Cortex of kidney (tissue), 1 donor: ENCODE measurements at places on chromosomes 4 and X.

- no peak for DNase-seq
Observed at GRCh38 chr4:121118344-121118743, 45.8 kb downstream of the TNIP3 start.

GRCh38 chr4:108589961-108590360 lies 30.4 kb upstream of the RPL34 start:
- DNase-seq: no peak

DNA sequence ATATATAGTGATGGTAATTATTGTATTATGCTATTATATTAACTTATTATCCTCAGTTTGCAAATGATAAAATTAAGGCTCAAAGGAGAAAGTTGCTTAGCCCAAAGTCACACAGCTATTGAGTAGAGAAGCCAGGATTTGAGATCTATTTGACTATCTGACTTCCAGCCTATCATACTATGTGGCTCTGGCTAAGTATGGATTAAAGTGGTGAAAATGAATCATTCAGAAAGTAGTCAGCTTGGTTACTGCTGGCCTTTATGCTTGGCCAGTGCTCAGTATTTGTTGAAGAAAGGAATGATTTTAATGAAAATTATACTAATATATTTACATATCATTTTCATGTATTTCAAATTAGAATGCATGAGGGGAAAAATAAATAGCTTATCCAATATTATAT lies 219.8 kb downstream of the SHROOM3 start:
- DNase-seq: no peak

DNA sequence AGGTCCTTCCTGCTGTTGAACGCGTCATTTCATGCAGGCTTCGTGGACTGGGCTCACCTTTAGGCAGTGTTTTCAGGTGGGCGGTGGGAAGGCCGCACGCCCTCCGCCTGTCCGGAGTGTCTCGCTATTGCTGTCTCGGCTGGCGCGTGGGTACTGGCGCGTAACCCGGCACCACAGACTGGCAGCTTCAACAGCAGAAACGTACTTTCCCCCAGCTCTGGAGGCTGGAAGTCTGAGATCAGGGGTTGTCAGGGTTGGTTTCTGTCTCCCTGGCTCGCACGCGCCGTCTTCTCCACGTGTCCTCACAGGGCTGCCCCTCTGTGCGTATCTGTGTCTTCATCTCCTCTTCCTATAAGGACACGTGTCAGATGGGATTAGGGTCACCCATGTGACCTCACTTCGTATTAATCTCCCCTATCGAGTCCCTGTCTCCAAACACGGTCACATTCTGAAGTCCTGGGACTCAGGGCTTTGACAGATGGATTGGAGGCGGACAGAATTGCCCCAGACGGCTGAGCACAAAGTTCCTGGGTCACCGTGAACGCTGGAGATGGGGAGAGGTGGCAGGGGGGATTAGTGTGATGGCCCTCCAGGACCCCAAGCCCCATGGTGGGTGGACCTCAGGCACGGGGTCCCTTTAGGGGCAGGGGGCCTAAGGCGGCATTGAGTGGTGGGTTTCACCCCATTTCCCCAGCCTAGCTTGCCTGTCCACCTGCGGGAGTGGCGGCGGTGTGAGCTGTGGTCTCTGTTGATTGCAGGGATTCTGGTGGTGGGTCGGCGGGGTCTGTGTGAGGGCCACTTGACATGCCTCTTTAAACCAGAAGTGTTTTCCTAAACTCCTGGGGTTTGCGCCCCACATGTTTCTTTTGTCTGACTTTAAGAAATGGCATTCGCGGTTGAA lies 83.4 kb upstream of the LRPAP1 start:
- no peak for DNase-seq

DNA sequence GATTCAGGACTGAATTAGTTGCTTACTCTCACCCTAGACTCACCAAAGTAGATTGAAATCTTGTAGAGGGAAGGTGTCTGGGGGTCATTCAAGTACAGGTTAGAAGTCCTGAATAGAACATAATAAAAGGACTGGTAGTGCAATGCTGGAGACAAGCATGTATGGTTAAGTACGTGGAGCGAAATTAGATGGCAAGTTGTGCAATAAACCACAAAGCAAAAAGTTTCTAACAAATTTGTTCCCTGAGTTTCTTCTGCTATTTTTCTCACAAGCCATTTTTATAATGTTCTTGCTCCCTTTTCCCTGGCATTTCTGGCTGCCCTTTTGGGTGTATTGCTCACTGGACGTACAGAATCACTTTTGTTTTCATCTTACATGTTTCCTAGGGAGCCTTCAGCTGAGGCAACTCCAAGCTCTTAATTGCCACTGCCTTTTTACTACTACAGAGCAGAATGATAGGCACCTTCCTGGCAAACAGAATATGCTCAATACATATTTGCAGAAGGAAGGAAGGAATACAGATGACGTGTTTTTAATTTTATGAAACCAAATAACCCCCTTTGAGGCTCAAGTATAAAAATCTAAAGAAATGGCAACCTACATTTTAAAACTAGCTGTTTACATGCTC lies 23.4 kb downstream of the LANCL3 start:
- no peak for DNase-seq

- DNase-seq: no peak
Observed at GRCh38 chr4:87843936-87844335, 11.2 kb downstream of the MEPE start.

- DNase-seq: no peak
Observed at GRCh38 chr4:104020641-104021040, 300.9 kb upstream of the TACR3 start.

DNA sequence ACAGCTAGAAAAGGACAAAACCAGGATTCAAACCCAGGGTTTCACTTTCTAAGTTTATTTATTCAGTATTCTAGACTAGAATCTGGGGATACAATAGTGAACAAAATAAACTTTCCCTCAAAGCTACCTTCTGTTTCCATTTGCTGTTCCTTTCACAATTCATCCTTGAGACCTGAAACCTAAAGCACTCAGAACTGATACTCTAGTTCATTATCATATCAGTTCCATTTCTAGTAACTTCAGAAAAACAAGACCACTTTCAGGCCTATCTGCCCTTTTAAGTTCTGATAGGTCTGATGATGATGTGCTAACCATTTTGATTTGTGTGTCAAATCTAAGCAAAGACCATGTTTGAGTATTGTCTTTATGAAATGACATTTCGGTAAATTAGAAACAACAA lies 7.8 kb upstream of the XK start:
- DNase-seq: no peak

DNA sequence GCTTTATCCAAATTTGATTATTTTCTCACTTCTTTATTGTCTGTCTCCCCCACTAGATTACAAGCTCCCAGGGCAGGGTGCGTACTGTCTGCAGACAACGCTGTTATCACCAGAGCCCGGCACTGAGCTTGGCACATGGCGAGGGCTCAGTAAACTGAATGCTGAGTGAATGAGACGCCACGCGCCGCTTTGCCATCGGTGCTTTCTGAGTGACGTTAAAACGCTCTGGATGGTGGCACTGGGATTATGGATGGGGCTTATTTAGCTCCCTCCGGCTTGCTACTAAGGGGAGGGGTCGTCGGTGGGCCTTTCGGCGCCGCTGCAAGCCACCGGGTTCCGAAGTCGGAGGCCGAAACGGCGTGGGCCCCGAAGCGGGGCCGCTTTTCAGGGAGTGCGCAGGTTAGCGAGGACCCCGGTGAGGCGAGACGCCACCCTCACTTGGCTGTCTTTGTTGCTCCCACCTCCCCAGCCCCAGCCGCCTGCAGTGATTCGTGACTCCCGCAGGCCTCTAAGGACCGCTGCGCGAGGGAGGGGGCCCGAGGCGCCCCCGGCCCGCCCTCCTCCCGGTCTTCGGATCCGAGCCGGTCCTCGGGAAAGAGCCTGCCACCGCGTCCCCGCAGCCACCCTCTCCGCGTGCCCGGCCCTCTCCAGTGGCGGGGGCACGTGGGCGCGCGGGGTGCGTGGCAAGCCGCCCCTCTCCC lies 569 bp upstream of the FHL1 start:
- DNase-seq: no peak

- no peak for DNase-seq
Observed at GRCh38 chr4:82515705-82516104, 46.1 kb downstream of the TMEM150C start.

- no peak for DNase-seq
Observed at GRCh38 chr4:109921384-109921808, 8.7 kb downstream of the EGF start.

DNA sequence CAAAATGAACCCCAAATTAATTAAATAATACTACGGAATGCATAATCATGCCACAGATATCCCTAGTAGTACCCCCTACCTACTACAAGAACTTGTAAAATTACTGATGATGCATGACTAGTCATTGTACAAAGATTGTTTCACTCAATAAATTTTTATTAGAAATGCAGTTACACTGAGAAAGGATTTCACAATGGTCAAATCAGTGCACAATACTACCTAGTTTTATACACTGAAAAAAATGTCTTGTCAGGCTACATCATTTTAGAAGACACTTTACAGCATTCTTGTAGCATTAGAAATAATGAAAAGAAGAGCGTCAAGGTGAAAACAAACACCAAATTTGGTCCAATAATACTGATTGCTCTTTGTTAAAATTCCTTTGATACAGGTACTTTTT lies 178.8 kb downstream of the GPM6A start:
- no peak for DNase-seq

DNA sequence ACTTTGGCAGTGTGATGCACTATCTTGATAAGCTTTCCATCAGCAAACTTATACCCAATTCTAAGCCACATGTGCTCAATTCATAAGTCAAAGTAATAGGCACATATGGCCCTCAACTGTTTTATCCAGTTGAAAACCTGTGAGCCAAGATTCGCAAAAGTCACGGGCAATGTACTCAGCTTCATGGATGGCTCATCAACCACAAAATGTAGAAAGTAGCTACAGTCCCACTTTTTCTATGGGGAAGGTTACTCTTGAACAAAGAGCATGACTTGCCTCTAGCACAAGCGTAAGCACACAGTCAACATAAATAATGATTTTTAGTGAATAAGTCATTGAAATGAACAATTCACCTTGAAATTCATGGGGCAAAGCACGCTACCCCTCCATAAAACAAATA lies 25.1 kb upstream of the DDX53 start:
- DNase-seq: no peak

GRCh38 chr4:81152839-81153713 lies 61.9 kb downstream of the PRKG2 start:
- no peak for DNase-seq

- DNase-seq: no peak
Observed at GRCh38 chrX:114097866-114098265, 486.0 kb upstream of the HTR2C start.

DNA sequence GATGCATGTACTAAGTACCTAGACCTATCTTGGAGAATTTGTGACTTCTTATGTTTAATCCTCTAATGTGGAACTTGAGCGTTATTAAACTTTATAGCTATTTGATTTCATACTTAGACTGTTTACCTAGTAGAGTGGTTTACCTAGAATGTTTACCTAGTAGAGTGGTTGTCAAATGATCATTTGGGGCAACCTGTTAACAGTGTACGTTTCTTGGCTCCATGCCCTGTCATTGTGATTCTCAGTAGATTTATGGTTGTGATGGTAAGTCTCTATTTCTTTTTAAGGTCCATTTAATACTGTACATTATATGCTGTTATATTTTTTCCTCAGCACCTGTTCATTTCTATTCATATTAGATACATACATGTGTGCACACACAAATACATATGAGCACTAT lies 233.0 kb upstream of the MAD2L1 start:
- DNase-seq: no peak

GRCh38 chr4:79198951-79199587 lies 126.8 kb downstream of the NAA11 start:
- no peak for DNase-seq

- DNase-seq: no peak
Observed at GRCh38 chr4:109675181-109675580, 28.1 kb downstream of the CASP6 start.

DNA sequence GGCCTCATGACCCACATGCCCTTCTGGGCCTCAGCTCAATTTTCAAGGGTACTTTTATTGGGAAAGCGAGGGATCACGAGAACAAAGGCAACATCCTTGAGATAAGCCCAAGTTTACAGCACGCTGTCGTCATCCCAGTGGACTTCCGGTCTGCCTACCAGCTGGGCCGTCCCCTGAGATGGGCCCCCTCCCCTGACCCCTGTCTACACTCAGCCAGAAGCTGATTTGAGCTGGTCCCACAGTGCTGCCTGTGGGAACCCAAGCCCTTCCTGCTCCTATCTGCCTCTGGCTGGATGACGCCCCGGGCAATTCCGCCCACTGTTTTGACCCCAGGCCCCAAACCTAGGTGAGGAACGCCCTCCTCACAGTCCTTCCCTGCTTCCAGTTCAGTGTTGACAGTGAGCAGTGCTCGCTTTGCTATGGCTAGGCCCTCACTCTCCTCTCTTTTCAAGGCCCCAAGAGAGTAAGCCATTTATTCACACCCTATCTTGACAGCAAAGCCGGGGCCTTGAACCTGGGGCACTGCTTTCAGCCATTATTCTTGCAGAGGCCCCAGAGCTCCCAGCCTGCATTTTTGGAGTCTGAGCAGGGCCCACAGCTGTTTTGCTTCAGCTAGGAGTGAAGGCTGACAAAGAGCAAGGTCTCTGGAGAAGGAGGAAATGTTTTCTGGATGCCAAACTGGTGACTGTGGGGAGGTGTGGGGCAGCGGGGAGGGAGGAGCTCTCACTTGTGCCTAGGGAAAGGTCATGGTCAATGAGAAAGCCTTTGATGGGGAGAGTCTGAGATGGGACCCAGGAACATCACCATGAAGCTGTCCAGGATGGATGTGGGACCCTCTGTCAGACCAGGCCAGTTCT lies 164.6 kb upstream of the BCOR start:
- no peak for DNase-seq

DNA sequence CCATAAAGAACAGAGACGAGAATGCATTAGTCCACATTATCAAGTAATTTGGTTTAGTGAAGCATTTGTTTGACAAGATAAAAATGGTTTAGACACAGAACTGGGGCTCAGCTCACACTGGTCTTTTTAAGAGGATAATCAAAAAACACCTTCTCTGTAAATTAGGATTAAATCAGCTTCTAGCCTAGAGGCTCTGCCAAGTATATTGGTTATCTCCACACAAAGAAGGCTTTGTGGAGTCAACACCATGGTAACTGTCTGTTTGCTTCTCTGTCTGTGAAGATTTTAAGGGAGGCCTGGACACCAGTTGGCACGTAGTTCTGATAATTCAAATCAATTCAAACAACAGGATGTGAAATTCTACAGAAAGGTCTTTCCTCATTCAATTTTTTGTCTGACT lies 687.0 kb downstream of the DMD start:
- no peak for DNase-seq

DNA sequence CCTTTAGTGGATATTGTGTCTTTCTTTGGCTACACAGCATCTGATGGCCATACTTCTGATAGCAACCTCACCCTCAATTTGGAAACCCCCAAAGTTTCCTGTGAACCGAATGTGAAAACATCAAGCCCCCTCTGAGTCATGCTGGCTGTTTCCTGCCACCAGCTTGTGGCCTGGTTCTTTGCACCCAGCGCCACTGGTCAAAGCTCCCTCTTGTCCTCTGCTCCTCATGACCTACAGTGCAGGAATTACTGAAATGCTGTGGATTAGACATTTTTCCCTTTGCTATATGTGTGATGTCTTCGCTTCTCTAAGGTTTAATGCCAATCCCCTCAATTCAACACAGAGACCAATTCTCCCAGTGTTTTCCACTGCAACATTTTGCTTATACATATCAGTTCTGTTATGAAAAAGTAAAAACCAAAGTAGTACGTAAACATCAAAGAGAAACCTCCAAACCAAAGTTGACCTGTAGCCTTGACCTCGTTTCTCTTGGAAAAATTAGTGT lies 224.0 kb upstream of the TENM3 start:
- no peak for DNase-seq
